ENCODE measurements at places on chromosomes 5 and 9.

DNA sequence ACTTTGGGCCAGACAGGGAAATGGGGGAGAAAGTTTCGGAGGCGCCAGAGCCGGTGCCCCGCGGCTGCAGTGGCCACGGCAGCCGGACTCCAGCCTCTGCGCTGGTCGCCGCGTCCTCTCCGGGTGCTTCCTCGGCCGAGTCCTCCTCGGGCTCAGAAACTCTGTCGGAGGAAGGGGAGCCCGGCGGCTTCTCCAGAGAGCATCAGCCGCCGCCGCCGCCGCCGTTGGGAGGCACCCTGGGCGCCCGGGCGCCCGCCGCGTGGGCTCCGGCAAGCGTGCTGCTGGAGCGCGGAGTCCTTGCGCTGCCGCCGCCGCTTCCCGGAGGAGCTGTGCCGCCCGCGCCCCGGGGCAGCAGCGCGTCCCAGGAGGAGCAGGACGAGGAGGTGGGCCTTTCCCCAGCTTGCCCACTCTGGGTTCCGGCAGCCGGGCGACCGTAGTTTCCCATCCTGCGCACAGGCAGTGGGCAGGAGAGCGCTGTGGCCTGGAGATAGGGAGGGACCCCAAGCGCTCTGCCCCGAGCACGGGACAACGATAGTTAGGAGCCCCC, 516 bp downstream of the MAST4 start:
- no peak for DNase-seq

DNA sequence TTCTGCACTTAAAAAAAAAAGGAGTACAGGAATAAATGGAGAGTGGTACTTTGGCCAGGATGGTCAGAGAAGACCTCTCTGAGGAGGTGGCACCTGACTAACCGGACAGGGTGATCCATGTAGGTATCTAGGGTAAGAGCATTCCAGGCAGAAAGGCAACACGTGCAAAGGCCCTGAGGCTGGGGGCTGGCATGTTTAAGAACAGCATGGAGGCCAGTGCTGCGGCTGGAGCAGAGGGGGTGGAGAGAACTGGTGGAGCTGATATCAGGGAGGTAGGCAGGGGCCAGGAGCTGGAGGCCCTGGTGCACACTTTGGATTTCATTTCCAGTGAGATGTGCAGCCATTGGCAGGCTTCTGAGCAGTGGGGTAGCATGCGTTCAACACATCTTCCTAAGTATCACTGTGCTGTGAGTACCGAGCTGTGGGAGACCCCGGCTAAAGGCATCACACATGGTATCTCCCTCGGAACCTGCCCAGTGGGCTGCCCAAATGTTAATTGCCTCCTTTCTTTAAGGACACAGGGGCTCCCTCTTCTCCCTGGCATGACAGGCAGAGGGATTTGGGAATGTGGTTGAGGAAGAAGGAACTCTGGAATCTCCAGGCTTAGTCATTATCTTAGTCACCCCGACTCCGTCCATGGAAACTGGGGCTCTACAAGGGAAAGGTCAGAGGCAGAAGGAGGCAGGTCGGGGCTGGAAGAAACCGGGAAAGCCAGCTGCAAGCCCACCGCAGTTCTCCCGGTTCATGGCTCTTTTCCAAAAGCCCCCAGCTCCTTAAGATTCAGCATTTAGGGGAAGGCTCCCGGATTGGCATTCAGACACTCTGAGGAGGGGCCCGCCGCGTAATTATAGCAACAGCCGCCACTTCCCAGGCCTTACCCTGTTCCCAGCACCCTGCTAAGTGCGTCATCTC, 18.6 kb downstream of the SLC6A7 start:
- DNase-seq = peak; percentile 10

DNA sequence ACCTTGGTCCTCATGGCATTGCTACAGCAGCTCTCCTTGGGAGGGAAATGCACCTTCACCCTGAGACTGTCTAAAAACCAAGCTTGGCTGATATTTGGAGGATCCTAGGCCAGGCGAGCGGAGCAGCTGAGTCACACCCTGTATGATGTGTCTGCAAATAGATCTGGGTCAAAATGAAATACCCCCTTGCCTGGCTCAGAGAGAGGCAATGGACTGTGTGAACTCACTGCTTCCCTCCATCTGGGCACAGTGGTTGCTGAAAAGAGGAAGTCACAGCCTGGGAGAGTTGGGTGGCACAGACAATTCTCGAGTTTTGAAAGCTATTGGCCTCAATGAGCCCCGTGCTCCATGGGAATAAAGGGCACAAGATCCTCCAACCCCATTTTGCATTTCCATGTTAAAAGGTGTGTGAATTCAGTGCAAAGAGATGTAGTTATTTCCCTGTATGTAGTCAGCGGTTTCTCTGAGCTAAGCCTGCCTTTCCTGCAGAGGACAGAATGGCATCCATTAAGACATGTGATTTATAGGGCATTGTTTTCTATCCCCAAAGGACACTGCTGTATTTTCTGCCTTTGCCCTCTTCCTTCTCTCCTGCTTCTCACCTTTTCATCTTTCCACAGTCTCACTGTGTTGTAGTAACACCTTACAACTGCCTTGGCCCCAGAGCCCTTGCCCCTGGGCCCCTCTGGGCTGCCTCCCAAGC, 177.2 kb downstream of the GADD45G start:
- DNase-seq = no peak

GRCh38 chr5:15555176-15555575, 55.2 kb downstream of the FBXL7 start:
- DNase-seq = no peak

DNA sequence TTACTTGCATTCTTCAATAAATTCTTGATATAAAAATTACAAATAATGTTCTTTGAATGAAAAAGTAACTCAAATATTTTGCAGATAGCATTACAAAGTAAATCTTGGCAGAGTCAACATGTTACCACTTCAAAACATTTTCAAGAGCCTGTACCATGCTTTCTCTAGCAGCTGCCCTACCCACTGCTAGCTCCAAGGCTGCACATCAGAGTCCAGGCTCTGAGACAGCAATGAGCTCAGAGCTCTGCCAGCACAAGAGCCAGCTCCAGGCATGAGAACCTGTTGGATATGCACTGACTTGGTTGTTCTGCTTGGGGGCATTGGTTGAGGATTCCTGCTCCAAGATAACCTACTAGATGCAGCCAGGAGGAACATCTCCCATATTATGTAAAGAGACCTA, 211.3 kb upstream of the HAPLN1 start:
- DNase-seq = no peak

DNA sequence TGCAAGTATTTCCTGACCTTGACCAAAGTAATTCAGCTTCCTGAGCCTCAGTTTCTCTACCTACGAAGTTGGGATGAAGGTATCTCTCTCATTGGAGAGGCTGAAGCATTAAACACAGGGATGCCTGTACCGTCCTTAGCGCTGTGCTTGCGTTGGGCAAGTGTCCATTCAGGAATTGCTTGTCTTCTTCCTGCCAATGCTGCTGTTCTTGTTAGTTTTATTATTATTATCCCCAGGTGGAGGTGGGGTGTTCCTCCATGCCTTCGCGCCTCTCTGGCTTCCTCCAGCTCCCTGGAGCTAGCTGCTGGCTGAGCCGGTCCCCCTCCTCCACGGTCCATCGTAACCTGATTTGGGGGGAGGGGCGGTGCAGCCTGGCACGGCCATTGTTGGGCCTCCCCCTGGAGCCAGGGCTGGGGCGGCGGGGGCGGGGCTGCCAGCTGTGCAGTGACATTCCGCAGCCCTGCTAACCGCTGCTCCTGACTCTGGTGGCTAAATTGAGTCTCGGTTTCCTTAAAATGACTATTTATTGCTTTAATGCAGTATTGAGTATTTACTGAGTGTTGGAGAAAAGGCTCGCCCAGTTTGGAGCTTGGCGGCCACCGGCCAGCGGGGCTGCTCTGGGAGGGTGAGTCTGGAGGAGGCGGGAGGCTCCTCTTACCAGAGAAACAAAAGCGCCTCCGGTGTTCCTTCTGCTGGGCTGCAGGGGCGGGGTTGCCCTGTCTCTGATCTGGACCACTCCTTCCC, 51.3 kb downstream of the LMX1B start:
- no peak for DNase-seq

GRCh38 chr5:138366632-138367382, 14.3 kb downstream of the KDM3B start:
- DNase-seq = no peak

DNA sequence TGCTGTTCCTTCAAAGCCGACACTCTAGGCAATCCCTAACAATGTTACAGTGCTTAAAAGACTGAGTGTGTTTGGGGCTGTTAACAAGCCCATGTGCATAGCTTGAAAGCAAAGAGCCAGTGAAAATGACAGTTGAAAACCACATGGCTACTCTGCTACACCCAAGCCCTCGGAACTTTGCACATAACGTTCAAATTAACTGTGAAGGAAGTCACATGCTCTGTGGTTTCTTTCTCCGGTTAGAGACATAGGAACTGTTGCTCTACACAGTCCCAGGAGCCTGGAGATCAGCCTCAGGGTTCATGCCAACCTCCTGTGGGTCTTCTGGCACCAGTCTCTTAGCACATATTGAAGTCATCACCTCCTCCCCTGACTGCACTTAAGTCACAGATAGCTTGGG, 51.1 kb downstream of the C9orf152 start:
- peak; percentile 63 for DNase-seq

GRCh38 chr5:10329820-10330481, 22.2 kb upstream of the CMBL start:
- peak; percentile 88 for DNase-seq

GRCh38 chr5:95883185-95884016, 60.9 kb upstream of the GLRX start:
- no peak for DNase-seq

DNA sequence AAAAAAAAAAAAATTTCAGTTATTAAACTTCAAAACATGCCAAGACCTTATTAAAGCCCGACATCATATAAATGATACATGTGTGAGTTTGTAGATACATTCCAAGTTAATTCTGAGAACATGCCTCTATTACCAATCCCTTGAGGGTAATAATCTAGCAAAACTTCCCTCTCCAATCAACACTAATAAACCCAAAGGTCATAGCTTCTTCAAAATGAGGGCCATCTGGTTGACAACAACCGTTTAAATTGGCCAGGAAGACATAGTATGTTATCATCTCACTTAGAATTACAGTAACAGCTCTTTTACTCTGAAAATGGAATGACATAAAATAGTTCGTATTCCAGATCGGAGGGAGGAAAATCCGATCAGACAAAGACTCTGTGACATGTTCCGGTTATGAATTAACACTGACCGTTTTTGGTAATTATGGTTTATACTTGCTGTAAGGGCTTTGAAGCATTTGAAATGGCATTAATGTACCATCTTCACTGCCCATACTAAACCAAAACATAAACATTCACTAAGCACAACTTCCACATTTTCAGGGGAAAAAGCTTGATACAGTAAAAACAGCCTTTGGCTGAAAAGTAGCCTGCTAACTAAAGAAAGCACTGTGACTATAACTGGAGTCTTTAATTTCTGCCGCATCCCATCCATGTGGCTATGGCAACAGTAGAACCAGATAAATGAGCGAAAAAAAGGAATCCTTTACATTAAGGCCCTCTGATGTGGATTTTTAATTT, 50.3 kb downstream of the ANKH start:
- no peak for DNase-seq

- DNase-seq = no peak
Observed at GRCh38 chr9:88258024-88258423, 119.7 kb upstream of the SPATA31C2 start.

DNA sequence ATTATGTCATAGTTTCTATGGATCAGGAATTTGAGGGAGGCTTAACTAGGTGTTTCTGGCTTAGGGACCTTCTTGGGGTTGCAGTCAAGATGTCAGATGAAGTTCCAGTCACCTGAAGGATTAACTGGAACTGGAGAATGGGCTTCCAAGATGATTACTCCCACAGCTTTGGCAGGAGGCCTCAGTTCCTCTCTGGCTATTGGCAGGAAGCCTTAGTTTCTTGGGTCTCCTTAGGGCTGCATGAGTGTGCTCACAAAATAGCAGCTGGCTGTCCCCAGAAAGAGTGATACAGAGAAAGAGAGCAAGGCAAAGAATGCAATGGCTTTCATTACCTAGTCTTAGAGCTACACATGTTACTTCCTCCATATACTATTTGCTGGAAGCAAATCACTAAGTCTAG, 138.1 kb upstream of the TLE4 start:
- no peak for DNase-seq

GRCh38 chr9:135786146-135786690, 84.2 kb downstream of the KCNT1 start:
- DNase-seq = no peak

DNA sequence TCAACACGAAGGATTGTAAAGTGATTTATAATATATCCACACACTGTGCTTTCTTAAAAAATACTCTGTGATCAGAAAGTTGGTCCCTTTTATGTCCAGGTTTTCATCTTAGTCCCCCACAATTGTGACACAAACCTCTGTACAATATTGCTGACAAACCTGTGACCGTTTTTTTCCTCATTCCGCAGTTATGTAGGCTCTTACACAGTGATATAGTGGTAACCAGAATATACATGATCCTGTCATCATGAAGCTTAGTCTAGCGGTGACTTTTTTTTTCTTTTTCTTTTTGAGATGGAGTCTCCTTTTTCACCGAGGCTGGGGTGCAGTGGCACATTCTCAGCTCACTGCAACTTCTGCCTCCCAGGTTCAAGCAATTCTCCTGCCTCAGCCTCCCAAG, 8.7 kb downstream of the ANP32B start:
- DNase-seq = no peak

DNA sequence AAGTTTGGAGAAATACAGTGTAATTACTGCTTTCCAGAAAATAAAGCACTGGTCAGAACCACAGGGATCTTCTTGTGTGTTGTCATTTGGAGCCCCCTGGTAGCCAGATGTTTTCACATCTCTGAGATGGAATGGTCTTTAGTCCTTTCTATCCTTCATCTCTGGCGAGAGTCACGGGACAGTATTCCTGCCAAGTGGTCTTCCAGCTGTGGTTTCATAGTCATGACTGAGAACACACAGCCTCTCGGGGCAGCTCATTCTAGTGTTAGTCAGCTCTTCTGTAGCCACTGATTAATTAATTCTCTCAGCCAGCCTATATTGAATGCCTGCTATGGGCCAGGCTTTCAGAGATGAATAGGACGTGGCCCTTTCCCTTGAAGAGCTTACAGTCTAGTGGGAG, 34.1 kb downstream of the HMGXB3 start:
- DNase-seq = peak; percentile 75

GRCh38 chr5:68217047-68217355, 1.4 kb downstream of the PIK3R1 start:
- DNase-seq = no peak

Data from fibroblast of skin of left biceps (primary cell).